ENCODE measurements at places on chromosomes 2 and 18. TPM values are rescaled to one million over a fixed set of nuclear protein-coding genes. Genes with fewer than 3 reads are reported as not detected.

The RAX gene
- not detected for polyA plus RNA-seq

The RNF144A gene
- 4.4 TPM for polyA plus RNA-seq

The PER2 gene
- 4.2 TPM for polyA plus RNA-seq

The FASTKD1 gene
- polyA plus RNA-seq = 28.1 TPM

The SLC8A1 gene
- polyA plus RNA-seq = 0.28 TPM

The SLC19A3 gene
- polyA plus RNA-seq = 2.7 TPM

The FBXO36 gene
- 2.0 TPM for polyA plus RNA-seq

The PTPRN gene
- polyA plus RNA-seq = 0.90 TPM

The CFC1 gene
- polyA plus RNA-seq = not detected

The VAPA gene
- 166 TPM for polyA plus RNA-seq

The FAM228A gene
- not detected for polyA plus RNA-seq

The POTEI gene
- polyA plus RNA-seq = not detected

The PLB1 gene
- polyA plus RNA-seq = 1.2 TPM

The PCARE gene
- not detected for polyA plus RNA-seq

The VIT gene
- not detected for polyA plus RNA-seq

The MARCHF7 gene
- polyA plus RNA-seq = 70.7 TPM

The TDRD15 gene
- polyA plus RNA-seq = not detected

The BOLL gene
- polyA plus RNA-seq = not detected

The STARD6 gene
- not detected for polyA plus RNA-seq

The LHCGR gene
- polyA plus RNA-seq = not detected

The DYSF gene
- 0.68 TPM for polyA plus RNA-seq

The DES gene
- not detected for polyA plus RNA-seq

The CAPN13 gene
- polyA plus RNA-seq = 0.16 TPM

The MTERF4 gene
- 51.5 TPM for polyA plus RNA-seq

The CCDC178 gene
- polyA plus RNA-seq = not detected

The GALNT14 gene
- 48.0 TPM for polyA plus RNA-seq

The MAPRE3 gene
- 21.8 TPM for polyA plus RNA-seq

The THSD7B gene
- polyA plus RNA-seq = not detected

The EML6 gene
- 1.8 TPM for polyA plus RNA-seq

The GPR75 gene
- polyA plus RNA-seq = 1.9 TPM

The GKN1 gene
- 0.90 TPM for polyA plus RNA-seq

The NEB gene
- 0.31 TPM for polyA plus RNA-seq

The ALPP gene
- 0.18 TPM for polyA plus RNA-seq

The PLA2R1 gene
- polyA plus RNA-seq = 3.6 TPM

The PSMA8 gene
- not detected for polyA plus RNA-seq

The GPR155 gene
- 0.86 TPM for polyA plus RNA-seq

The DTNA gene
- 0.12 TPM for polyA plus RNA-seq

The FSIP2 gene
- 0.07 TPM for polyA plus RNA-seq

The RAMP1 gene
- polyA plus RNA-seq = not detected

The TNFRSF11A gene
- 2.1 TPM for polyA plus RNA-seq

The CCNT2 gene
- 14.8 TPM for polyA plus RNA-seq

The EPHA4 gene
- polyA plus RNA-seq = 0.54 TPM
